Activated CD4-positive, alpha-beta T cell treated with anti-CD3 and anti-CD28 coated beads, Interleukin-2, Interleukin-6, amounts not matched to agents 100 ng/mL and 50 ng/mL, durations not matched to agents 16 hours and 8 hours (primary cell): ENCODE measurements at places on chromosomes 16 and 17.

DNA sequence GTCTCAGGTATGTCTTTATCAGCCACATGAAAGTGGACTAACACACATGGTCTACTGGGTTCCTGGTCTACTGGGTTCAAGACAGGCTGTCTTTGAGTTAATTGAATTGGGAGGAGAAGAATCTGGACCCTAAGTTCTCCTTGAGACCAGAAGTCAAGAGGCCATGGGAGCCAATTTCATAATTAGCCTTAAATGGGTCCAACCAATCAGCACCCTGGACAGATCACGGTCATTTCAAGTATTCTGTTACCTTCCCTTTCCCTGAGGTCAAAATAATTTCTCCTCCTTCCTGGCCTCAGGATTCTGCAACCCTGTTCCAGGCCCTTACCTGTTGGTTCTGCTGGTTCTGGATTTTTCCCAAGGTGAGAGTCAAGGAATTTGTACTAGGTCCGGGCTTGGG, 23.8 kb downstream of the OSBPL7 start:
- no peak for DNase-seq

DNA sequence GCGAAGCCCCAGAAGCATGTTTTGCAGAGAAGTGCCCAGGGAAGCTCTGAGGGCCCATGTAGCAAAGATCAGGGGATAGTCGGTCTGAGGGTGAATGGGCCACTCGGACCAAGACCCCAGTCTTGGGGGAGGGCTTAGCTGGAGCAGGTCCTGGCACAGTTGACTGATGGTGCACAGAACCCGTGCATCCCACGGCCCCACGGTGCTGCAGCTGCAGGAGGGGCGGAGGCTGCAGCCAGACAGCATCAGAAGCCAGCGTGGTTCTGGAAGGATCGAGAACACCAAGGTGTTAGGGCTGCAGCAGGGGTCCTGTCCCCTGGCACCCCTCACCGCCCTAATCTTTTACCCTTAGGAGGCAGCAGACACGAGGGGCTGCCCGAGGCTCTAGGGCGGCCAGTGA, 6.5 kb upstream of the MC1R start:
- no peak for DNase-seq

- peak; percentile 19 for DNase-seq
Observed at GRCh38 chr16:48126801-48127644, 28.8 kb downstream of the ABCC12 start.

- DNase-seq, result peak; percentile 82
Observed at GRCh38 chr17:77475016-77475976, 334.5 kb downstream of the SEC14L1 start.

DNA sequence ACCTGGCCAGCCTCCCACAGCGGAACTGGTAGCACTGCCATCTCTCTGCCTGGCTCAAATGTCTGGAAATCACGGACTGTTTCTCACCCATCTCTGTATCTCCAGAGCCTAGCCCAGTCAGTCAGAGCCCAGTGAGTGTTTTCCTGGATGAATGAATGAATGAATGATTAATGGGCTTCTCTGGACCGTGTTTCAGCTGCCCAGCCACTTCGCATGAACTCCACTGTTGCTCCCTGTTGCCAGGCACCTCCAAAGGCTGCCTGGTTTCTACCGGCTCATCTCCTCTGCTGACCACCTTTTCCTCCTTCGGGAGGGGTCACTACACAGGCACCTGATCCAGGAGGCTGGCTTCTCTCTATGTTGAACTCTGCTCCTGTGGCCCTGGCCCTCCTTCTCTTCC, 91.0 kb upstream of the SDK2 start:
- DNase-seq, result no peak

DNA sequence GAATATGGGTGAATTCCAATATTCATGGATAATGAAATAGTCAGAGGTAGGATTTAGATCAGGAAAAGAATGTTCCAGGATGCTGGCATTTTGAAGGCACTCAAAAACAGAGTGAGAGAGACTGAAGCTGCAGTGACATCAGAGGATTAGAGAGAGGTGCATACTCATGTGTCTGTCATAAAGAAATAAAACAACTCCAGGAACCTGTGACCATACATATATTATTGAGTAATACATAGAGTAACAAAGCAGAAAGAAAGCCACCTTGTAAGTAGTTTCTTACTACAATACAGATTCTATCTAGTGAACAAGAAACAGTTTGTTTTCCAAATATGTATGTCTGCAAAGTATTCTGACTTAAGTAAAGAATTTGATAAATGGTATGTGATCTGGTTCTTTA, 62.3 kb upstream of the PHOSPHO1 start:
- DNase-seq, result no peak

GRCh38 chr16:81804134-81804610, 25.1 kb downstream of the PLCG2 start:
- DNase-seq, result no peak

DNA sequence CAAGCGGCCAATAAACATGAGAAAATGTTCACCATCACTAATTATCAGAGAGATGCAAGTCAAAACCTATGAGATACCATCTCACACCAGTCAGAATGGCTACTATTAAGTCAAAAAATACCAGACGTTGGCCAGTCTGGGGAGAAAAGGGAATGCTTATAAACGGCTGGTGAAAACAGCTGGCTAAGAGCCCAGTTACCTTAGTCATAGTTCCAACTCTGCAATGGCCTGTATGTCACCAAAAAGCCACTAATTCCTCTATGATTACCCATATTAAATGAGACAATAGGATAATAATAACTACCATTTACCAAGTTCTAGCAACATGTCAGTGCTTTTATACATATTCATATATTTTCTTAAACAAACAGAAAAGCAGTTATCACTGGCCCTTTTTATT, 42.9 kb upstream of the CDRT4 start:
- DNase-seq, result no peak

DNA sequence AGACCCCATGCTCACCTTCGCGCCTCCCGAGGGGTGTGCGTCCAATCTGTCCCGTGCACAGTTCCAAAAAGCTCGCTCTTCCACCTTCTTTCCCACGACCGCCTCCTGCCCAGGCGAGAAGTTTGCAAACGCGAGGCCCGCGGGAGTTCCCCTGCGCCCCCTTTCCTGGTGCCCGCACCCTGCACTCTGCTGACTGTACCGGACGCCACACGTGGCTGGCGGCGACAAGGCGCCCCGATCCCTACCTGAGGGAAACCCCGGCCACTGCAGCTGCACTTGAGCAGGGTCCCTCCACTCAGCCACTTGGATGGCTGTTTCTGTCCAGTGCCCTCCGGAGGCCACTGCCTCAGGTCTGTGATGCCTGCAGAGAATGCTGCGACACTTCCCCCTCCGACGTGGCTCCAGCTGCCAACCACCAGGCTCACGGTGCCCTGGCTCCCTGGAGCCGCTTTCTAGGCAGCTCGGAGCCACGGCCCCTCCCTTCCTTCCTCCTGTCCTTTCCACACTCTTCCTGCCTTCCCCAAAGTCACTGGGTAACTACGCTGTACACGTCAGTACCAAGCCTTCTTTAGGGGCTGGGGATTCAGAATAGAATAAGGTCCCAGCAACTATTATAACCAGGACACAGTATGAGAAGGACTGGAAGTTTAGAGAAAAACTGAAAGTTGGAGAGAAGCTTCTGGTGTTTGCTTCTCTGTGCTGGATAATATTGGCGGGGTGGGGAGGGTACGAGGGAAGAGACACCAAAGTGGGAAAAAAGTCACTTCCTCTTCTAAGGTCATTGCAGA, at the start of gene MLKL:
Gene MLKL (minus strand): TSS at position 425 of the 788 bp plus-strand sequence. CDS start 5,105 bp downstream, outside the sequence.
- peak; percentile 64 for DNase-seq

GRCh38 chr16:13021996-13022395, 120.6 kb downstream of the SHISA9 start:
- DNase-seq, result no peak

- DNase-seq, result no peak
Observed at GRCh38 chr16:62254847-62255246, 218.6 kb upstream of the CDH8 start.

- no peak for DNase-seq
Observed at GRCh38 chr16:17324451-17324850, 146.3 kb downstream of the XYLT1 start.

- DNase-seq, result no peak
Observed at GRCh38 chr16:12740986-12741610, 62.6 kb downstream of the CPPED1 start.

GRCh38 chr16:27269300-27270150, 953 bp upstream of the NSMCE1 start:
- no peak for DNase-seq

DNA sequence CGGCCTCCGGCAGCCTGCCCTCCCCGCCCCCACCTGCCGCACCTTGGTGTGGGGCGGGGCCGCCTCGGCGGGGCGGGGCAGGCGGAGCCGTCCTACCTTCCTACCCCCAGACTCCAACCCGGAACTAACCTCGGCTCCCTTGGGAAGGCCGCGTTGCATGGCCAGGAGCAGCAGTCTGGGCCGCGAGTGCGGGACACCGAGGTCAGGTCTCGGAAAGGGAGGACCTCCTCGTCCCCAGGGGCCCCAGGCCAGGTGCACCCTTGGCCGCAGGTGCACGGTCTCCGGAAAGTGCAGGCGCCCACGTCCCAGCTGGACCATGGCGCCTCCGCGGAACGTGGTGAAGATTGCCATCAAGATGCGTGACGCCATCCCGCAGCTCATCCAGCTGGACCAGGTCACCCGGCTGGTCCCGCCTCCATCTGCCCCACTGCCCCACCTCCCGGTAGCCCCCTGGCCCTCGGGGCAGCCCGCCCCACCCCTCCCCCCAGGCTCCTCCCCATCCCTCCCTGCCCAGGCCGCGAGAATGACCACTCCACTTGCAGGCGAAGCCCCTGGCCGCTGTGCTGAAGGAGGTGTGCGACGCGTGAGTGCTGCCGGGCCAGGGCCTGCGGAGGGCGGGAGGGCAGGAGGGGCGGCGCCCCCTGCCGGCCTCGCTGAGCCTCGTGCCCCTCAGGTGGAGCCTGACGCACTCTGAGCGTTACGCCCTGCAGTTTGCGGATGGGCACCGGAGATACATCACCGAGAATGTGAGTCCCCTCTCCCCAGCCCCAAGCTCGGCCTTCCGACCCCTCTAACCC, at the start of gene ELMO3:
Gene ELMO3 (plus strand): TSS at position 121 of the 797 bp plus-strand sequence. CDS start 196 bp downstream, at position 317.
- no peak for DNase-seq

- no peak for DNase-seq
Observed at GRCh38 chr17:6343736-6344135, 91.2 kb downstream of the AIPL1 start.

- peak; percentile 1 for DNase-seq
Observed at GRCh38 chr17:22703204-22703603, 1010.9 kb downstream of the KCNJ18 start.

- no peak for DNase-seq
Observed at GRCh38 chr17:18228176-18228682, 2.8 kb downstream of the LLGL1 start.

DNA sequence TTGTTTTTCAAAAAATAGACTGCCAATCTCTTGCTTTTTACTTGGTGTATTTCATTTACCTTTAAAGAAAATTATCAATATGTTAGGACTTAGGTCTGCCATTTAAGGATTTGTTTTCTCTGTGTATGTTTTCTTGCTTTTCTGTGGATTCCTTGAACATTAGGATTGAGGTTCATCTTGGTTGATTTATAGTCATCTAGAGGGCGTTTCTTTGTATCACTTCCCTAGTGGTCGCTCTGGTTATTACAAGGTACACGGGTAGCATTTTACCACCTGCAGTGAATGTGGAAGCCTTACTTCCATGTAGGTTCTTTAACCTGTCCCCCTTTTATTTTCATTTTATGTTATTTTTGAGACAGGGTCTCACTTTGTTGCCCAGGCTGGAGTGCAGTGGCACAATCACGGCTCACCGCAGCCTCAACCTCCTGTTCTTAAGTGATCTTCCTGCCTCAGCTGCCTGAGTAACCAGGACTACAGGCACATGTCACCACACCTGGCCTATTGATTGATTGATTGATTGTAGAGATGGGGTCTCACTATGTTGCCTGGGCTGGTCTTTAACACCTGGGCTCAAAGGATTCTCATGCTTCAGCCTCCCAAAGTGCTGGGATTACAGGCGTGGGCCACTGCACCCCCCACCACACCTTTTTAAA, 35.2 kb upstream of the CBX4 start:
- peak; percentile 49 for DNase-seq

DNA sequence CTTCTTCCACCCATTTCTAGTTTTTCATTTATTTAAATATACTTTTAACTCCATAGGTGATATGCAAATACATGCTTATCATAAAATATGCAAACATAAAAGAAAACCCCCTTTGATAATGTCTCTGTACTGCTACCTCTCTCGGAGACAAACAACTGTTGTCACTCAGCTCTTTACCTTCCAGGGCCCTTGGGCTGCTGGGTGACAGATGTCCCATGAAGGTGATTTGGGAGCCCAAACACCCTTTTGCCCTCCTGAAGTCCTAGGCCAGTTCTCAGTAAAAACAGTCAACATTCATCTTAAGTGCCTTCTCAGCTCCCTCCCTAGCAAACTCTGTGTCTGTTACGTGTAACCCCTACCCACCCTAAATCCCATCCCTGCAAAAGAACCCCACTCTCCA, 37.5 kb downstream of the CHD9 start:
- DNase-seq, result no peak

GRCh38 chr17:74608511-74608910, 15.0 kb downstream of the CD300E start:
- DNase-seq, result no peak

GRCh38 chr16:69243479-69243878, 56.5 kb downstream of the SNTB2 start:
- DNase-seq, result no peak

GRCh38 chr17:76106703-76107102, 3.1 kb upstream of the EXOC7 start:
- no peak for DNase-seq

DNA sequence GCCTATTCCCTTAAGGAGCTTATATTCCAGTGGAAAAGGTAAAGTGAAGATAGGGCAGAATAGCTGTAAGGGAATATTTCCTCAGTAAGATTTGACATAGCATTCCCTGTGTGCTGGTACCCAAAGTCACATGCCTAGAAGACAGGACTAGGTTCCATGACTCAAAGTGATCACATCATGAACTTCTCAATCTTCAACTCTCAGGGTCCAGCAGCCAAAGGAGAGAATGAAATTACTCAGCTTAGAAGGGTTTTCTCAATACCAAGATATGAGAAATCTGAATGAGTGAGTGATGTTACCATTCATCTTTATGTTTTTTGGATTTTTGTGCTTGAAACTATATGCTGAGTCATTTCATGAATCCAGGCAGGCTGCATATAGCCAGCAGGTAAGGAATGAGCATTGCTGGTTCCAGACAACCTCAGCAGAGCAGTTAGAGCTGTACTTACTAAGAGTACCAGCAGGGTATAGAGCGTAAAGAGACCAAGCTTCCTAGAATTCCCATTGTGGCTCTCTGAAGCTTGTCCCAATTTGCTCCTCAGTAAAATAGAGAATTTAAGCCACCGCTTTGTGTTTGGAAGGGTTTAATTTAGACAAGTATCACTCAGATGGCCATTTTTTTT, 91.1 kb downstream of the ANKFN1 start:
- peak; percentile 19 for DNase-seq

- no peak for DNase-seq
Observed at GRCh38 chr17:18968945-18969887, 17.3 kb downstream of the SLC5A10 start.

- no peak for DNase-seq
Observed at GRCh38 chr17:64240741-64241347, 22.2 kb downstream of the TEX2 start.

DNA sequence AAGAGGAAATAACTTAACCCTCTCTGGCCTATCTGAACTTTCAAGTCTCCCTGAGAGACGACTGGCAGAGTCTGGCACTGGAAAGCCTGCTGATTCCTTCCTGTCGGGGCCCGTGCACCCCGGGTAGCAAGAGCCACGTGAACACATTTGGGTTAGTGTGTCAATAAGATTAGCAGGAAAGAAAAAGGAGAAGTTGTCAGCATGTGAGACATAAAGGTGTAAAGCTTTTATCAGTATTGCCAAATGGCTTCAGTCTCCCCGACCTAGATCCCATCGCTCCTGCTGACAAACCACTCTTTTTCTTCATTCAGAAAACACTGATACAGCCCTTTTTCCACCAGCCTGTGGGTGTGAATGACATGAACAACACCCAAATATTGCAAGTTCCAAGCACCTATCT, 74.4 kb downstream of the CCT6B start:
- DNase-seq, result no peak
